ENCODE measurements at places on chromosomes 5 and 9.

- peak; percentile 38 for DNase-seq
Measured at GRCh38 chr9:87725356-87725899, 491 bp upstream of the CTSL start.

GRCh38 chr9:88747768-88748167, 212.8 kb downstream of the NXNL2 start:
- peak; percentile 83 for DNase-seq

DNA sequence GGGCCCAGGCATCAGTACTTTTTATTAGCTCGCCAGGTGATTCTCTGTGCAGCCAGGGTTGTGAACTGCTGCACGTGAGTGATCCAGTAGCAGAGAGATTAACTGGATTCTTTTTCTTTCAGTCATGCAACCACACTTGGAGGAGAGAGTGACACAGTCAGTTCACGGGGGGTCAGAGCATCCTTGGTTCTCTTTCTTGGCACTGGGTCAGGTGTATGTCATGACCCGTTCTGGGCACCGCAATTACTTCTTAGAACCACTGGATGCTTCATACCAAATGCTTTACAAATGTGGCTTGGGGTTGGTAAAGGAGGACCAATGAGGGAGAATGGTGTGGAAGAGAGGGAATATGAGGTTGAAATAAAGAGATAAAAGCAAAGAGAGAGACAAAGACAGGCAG, 368.7 kb downstream of the MLLT3 start:
- no peak for DNase-seq

GRCh38 chr9:69324549-69325401, at the start of gene ENTREP1:
Gene ENTREP1 (plus strand): TSS chr9:69325215. CDS start chr9:69325310, 95 bp downstream.
- DNase-seq = peak; percentile 78

- DNase-seq = no peak
Measured at GRCh38 chr5:78547183-78547582, 101.4 kb downstream of the LHFPL2 start.

- peak; percentile 43 for DNase-seq
Measured at GRCh38 chr5:138874771-138875551, at the start of gene LRRTM2. Gene LRRTM2 (minus strand): TSS chr5:138875335. CDS start chr5:138874911, 424 bp downstream.

DNA sequence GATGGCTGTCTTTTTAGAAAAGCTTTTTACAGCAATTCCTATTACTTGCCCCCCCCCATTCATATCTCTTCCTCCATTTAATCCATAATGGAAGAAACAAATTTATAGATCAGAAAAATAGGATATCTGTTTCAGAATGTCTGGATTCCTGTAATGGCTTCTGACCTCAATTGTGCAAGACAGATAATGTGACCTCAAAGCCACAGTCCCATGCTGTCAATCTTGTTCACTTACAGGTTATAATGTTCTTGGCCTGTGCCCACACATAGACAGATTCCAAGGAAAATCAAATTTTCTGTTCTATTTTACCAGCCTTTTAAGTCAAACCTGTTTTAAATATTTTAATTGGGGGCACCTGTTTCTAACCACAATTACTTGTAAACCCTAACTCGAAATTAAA, 143.4 kb downstream of the ENTREP1 start:
- DNase-seq = no peak

DNA sequence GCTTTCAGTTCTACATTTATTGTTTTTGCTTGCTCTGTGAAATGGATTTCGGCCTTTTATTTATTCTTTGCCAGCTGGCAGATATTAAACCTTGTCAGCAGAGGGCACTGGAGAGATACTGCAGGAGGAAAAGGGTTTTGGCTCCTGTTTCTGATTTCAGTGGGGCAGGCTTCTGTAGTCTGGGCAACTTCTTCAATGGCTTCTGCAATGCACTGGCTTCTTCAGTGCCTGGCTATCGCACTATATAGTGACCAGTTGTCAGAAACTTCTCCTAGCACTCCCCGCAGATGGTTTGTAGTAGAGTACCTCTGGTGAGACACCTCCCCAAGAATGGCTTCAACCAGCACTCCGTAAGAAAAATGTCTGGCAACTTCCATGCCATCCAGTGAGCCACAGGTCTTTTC, 3.2 kb upstream of the NFX1 start:
- DNase-seq = peak; percentile 81

DNA sequence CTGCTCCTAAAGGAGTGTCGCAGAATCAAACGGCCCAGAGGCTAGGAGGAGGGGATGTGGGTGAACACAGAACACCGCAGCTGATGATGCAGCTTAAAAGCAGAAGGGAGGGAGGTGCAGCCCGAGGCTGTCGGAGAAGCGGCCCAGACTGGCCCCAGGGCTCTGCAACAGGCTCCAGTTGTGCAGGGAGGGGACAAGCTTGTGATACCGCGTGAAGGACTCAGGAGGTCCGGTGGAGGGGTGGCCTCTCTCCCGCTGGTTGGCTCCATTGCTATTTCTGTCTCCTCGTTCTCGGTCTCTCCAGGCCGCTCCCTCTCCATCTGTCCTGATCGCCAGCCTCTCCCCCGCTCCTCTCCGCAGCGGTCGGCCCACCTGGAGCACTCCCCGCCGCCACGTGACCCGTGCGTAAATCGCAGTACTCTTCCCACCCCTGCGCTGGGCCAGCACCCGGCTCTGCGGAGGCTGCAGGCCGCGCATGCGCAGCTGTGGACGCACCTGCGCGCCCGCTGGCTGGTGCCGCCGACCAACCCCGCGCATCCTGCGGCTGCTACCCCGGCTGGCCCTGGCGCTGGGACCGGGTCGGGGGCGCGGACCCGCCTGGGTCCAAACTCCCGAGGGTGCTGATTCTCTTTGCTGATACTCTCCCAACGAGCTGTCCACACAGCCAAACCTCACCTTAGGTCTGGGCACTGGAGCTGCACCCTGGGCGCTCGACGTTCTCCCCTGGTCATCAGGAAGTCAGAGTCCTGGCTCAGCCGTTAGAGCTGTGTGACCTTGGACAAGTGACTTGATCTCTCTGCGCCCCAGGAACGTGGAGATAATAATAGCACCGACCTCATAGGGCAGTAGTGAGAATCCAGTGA, 3.7 kb upstream of the STXBP1 start:
- peak; percentile 92 for DNase-seq

DNA sequence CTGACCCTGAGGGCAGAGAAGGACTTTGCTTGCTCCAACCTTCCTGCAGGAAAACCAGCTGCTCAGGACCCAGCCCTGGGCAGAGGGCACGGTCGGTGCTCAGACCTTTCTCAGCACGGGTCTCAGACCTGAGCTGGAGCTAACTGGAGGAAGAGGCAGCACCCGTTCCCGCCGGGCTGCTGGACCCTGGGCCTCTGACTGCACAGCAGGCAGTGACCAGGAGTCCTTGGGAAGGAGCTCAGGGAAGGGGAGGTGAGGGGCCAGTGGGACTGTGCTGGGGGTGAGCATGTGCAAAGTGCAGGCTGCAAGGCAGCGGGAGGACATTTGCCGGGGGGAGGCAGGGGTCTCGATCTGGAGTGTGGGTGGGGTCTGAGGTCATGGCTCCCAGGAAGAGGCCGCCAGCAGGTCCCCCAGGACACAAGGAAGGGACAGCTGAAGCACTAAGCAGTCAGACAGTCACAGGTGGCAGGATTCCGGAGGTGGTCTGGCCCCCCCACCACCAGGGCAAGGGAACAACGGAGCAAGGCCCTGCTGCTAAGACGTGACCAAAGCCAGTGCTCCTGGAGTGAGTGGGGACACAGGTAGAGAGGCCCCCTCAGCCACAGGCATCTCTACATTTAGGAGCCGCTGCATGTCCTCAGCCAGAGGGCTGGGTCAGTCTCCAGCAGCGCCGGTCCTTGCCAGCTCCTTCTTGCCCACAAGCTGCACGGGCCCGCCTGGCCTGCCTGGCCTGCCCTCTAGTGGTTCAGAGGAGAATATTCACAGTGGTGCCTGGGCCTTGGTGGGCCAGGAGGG, 4.8 kb upstream of the DPM2 start:
- peak; percentile 76 for DNase-seq

DNA sequence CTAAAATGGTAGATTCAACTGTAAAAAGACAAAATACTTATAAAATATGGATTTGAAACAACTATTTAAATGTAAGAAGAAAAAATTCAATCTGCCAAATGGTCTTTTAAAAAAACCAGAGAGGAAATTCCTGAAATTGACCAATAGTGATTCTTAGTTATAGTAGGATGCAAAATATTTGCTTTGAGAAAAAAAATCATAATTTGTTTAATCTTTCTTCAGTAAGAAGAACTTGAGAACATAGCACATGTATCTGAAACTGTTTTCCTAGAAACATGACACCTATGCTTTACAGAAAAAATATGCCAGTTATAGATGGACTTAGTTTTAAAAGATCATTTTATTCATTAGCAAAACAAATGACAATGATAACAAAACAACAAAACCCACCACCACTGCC, 186.9 kb upstream of the CD180 start:
- DNase-seq = no peak

DNA sequence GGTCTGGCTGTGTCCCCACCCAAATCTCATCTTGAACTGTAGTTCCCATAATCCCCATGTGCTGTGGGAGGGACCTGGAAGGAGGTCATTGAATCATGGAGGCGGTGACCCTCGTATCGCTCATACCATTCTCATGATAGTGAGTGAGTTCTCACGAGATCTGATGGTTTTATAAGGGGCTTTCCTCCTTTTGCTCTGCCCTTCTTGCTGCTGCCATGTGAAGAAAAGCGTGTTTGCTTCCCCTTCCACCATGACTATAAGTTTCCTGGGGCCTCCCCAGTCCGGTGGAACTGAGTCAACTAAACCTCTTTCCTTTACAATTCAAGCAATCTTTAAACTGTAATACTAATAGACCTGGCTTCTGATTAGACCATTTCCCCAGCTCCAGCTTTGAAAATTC, 92.2 kb upstream of the SARDH start:
- DNase-seq = no peak

DNA sequence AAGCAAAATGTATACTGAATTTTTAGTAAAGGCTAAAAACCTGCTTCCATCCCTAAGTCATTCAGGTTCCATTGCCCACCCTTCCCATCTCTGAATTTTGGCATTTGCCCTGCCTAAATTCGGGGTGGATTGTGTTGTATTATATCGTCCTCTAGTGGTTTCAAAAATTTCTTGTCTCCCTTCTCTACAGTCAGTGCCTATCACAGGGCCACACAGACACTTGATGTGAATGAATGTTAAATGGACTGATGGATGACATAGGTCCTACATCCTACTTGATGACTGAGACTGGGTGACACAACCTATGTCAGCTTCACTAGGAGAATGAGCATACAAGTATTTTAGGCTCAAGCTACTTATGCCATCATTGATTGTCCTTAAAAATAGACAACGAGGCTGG, 45.6 kb upstream of the SLC30A5 start:
- DNase-seq = no peak
